ENCODE measurements at places on chromosomes 1 and 21.
A peak's percentile ranks its signal among the peaks of the same experiment; 100 is the strongest.

DNA sequence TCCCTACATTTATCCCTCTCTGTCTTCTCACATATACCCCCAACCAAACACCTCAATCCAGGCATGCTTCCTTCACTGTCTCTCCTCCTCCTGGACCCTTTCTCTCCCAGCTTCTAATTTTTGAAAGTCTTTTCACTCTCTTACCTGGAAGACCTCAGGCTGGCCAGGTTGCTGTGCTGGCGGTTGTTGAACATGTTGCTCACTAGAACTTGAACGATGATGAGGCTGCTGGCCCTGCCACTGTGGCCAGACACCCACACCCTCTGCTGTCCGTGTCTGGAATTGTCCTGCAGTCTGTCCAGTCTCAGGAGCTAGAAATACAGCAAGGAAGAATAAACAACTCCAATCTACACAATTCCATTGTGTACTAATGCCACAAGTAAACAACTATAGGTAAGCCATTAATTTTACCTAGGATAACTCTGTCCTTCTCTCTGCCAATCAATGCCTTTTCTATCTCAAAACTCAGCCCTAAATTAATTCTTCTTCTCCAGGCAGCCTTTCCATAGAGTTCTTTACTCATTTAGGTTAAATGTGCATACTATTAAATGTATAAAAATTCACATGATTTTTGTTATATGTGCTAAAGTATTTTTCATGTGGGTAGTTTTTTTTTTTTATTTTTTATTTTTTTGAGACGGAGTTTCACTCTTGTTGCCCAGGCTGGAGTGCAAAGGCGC is 5.1 kb upstream of the CTSK start:
- no peak for DNase-seq

DNA sequence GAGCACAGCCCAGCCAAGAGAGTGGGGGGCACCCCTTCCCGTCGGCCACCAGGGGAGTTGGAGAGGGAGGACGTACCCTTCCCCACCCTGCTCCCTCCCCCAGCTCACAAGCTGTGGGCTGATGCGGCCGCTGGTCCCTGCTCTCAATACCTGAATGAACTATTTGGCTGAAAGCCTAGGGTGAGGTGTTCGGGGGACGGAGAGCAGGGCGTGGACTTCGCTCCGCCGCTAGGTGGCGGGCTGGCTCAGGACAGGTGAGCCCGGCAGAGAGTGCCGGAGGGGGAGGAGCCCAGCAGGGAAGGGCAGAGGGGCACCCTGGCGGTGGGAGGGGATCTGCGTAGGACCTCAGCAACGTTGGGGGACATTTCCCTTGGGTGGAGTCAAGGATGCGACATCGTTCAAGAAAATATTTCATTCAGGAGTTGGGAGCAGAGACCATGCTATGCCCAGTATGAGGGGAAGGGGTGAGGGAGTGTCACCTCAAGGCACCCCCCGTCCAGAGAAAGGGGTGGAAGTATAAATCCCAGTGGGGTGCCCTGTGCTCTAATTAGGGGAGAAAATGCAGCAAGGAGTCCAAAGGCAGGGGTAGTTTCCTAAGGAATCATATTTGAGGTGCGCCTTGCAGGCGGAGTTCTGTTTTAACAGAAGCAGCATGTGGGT is 12.0 kb upstream of the RHBG start:
- DNase-seq, result peak; percentile 67

DNA sequence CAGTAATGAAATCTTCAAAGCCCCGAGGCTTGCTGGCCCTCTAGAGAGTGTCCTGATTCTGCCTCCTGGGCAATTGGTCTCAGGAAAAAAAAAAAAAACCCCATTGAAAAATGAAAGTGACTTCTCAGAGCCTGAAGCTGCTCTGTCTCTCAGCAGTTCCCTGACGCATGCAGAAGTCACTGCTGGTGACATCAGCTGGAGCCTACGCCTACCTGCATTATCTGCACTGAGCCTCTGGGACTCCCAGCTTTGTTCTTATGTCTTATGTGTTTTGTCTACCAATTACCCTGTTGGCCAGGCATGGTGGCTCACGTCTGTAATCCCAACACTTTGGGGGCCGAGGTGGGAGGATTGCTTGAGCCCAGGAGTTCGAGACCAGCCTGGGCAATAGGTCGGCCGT is 10.1 kb upstream of the SLC25A33 start:
- DNase-seq, result no peak

DNA sequence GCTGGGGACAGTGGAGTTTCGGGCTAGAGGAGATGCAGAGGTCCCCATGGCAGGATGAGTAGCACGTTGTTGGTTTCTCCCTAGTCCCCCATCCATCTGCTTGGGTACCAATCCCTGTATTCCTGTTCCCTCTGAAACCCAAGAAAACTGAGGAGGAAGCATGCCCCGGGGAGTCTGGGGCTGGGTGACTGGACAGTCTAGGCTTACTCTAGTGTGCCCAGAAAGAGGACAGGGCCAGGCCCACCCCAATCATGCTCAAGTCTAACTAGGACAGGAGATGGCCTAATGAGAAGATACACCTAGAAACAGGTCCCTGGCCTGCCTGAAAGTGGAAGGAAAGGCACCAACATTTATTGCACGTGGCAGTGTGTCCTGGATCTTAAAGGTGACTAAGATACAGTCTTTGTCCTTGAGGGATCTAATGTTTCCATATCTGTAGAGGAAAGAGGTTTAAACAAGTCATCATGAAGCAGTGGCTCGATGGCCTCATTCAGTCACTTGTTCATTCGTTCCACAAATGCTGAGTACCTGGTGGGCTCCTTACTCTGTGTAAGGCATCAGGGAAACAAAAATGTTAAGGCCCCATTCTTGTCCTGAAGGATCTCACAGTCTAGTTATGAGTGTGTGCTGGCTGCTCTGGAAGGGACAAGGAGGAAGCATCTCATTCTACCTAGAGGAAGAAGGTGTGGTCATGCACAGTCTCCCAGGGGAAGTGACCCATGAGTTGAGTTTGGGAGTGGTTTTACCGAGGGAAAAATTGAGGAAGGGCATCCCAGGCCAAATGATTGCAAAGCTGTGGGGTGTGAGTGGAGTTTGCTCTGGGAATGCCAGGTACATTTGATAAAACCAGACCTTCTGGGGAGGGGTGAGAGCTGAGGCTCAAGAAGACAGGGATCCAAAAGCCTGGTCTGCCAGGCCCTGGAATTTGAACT is 10.0 kb downstream of the CDK18 start:
- DNase-seq, result no peak

DNA sequence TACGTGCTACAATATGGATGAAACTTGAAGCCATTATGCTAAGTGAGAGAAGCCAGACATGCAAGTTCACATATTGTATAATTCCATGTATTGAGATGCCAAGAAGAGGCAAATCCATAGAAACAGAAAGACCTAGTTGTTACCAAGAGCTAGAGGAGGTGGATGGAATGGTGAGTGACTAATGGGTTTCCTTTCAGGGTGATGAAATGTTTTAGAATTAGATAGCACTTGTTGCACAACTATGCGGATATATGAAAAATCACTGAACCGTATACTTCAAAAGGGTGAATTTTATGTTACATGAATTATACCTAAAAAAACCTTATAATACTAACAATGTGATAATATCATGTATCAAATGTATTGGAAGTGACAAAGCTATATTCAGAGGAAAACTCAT is 18.1 kb downstream of the EPHA10 start:
- DNase-seq, result no peak

DNA sequence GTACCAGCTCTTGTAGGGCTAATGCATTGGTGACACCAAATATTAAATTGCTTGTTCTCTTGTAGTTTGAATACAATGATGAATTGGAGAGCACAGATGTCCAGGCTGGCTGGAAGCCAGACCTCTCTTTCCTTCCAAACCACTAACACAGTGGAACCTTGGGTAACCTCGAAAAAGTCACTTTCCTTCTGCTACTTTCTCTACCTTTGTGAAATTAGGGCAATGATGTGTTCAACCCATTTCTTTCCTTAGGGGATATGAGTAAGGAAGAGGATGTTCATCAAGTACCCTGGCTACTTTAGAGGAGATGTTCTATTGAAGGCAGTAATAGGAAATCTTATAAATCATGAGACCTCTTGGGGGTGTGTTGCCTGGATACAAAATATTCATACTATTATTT is 55.7 kb downstream of the XCL2 start:
- no peak for DNase-seq

- DNase-seq, result no peak
These were observed 540 bp downstream of the CD55 start for GRCh38 chr1:207321790-207322645.

Measured in CD4-positive, alpha-beta T cell treated with Interleukin-4 for 4 hours (primary cell).